ENCODE measurements at places on chromosomes 6 and 20.

GRCh38 chr6:24106291-24106690 is 19.7 kb upstream of the NRSN1 start:
- no peak for DNase-seq

DNA sequence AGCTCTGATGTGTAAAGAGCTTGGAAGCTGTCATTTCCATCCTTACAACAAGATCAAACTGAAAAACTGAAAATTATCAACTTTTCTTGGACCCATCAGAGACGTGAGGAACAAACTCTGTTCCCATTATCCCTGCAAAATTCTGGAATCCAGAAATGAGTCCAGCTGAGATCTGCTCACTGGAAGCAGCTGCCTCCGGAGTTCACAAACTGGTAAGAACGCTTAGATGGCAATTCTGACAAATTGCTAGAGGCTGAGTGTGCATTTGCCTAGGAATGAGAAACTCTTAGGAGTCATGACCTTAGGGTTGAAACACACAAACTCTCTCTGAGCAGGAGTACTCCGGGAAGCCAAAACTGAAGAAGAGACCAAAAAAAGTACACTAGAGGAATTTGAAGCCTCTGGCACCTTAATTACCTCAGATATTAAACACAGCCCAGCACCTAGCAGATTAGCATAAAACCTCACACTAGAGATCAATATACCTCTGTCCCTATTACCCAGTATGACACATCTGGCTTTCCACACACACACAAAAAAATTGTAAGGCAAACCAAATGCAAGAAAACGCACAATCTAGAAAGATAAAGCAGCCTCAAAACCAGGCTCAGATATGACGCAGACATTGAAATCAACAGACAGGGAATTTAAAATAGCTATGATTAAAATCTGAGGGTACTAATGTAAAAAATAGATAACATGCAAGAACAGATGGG is 233.5 kb upstream of the SGK1 start:
- peak; percentile 63 for DNase-seq

DNA sequence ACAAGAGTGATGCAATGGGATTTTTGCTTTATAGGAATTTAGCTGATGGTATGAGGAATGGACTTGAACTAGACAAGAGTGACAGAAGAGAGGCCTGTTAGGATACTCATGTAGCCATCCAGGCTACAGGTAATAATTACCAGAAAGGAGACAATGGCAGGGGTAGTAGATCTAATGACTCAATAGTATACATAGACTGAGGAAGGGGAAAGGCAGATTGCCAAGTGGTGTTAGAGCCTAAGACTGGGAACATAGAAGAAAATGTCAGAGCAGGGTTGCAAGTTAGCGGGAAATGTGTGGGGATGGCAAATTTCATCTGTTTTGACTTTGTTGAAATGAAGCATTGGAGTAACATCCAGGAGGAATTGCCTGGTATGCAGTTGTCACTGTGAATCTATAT is 295.6 kb downstream of the UTRN start:
- DNase-seq: no peak

GRCh38 chr6:40268614-40269013 is 318.6 kb downstream of the LRFN2 start:
- no peak for DNase-seq

- peak; percentile 33 for DNase-seq
Observed at GRCh38 chr6:37785663-37786270, 33.8 kb upstream of the ZFAND3 start.

GRCh38 chr6:4103929-4104328 is 25.0 kb upstream of the FAM217A start:
- DNase-seq: no peak

DNA sequence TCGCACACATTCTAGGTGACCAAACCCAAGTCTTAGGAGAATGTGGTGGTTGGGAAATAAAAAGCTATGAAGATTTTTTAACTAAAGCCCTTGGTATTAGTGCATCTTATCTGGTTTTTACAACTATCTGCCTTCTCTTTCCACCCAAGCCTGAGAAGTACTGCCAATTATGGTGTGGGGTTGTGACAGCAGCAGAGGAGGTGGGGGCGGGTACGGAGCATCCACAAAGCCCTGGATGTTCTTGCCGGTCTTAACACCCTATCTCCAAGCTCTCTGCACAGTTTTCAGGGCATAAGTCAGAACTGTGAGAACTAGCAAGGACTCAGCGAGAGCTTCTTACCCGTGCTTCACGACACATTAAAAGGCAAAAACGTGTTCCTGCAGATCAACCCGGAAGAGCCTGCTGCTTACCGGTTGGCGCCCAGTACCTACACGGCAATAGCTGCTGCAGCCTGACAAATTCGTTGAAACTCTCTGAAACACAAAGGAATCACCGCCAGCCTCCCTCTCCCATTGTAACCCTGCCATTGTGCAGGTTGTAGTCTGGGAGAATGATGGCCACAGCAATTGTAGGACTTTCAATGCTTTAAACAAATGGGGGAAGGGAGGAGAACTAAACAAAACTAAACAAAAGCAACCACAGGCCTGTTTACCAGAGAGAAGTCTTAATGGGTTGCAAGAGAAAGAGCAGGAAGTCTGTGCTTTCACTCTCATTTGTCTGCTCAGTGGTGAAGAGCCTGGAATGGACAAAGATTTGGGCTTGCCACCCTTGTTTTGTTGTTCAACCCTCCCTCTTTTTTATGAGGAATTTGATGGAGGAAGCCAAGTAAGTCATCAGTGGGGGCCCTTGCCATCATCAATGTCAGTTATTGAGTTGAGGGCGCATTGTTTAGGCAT is 461.0 kb upstream of the JARID2 start:
- DNase-seq: no peak

- no peak for DNase-seq
Observed at GRCh38 chr20:60483371-60483770, 525.1 kb downstream of the CDH26 start.

GRCh38 chr20:41050361-41051008 is 21.9 kb downstream of the TOP1 start:
- DNase-seq: peak; percentile 52

- peak; percentile 44 for DNase-seq
Observed at GRCh38 chr6:157774153-157775135, 48.6 kb upstream of the SNX9 start.

GRCh38 chr6:118500130-118501015 is 47.7 kb upstream of the PLN start:
- DNase-seq: no peak

DNA sequence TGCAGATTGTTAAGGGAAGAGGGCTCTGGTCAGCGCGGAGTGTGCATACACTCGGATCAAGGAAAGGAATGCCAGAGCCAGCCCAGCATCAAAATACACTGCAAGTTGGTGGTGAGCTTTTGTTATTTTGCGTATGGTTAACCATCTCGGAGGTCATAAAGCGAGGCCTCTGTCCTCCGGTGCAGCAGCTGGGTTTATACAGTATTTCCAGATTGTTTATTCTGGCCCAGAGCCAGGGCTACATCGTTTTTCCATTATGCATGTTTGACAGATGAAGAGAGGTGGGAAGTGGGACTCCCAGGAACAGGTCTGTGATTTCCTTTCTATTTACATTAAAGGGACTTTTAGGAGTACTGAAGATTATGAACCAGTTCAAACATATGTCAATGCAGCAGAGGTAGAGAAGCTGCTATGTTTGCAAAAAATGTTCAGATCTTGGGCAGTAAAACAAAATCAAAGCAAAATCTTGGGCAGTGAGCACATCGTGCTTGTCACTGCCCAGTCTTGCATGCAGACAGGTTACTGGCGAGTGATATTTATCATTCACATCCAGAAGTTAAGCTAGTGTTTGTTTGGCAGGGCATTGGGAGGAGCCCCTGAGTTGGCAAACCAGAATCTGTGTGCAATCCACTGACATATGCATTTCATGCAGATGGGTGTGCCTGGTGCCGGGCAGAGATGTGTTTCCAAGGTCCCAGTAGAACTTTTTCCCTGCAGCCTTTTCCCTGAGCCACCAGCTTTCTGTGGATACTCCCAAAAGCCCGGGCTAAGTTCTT is 256.3 kb upstream of the TAB2 start:
- DNase-seq: no peak

- DNase-seq: no peak
Observed at GRCh38 chr6:54264581-54265272, 43.5 kb upstream of the TINAG start.

- no peak for DNase-seq
Observed at GRCh38 chr6:144181639-144182038, 31.3 kb downstream of the STX11 start.

DNA sequence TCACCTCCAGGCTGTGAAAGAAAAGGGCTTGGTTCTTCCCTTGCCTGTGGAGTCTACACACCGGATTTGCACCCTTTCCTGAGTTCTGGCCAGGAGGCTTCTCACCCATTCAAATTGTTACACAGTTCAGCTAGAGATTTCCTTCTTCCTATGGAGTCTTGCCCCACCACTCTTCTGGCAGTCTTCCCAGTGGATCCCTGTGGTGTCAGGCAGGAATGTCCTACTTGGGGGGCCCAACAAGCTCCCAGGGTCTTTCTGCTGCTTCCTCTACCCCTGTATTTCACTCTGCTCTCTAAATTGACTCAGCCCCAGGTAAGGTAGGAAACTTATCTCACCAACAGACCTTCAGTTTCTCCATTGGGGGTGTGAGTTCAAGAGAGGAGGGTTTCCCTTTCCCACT is 14.0 kb upstream of the CST9L start:
- DNase-seq: no peak

GRCh38 chr6:155278319-155279049 is 14.7 kb downstream of the CLDN20 start:
- no peak for DNase-seq

DNA sequence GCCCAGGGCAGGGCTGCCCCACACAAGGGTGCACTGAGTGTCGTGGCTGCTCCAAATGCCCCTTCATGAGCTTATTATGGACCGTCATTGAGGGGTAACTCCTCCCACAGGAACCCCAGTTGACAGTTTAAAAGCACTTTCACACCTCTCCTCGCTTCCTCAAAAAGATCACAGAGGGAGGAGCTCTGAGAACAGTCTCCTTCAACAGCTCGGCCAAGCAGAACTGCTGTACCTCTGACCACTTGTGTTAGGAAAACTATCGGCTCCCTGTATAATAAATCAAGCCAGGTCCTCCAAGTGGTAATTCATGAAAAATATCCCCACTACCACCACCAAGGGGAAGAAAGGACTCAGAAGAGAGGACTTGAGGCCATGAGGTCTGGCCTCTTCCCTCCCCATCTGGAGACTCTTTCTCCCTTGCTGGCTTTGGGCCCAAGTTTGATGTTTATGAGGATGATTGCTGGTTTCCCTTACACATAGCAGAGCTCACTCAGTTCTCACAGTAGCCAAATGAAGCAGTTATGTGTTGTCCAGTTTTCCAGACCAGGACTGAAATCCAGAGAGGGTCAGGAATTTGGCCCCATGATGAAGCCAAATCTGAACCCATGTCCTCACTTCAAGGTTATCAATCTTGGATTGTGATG is 8.7 kb downstream of the SNX21 start:
- peak; percentile 61 for DNase-seq

DNA sequence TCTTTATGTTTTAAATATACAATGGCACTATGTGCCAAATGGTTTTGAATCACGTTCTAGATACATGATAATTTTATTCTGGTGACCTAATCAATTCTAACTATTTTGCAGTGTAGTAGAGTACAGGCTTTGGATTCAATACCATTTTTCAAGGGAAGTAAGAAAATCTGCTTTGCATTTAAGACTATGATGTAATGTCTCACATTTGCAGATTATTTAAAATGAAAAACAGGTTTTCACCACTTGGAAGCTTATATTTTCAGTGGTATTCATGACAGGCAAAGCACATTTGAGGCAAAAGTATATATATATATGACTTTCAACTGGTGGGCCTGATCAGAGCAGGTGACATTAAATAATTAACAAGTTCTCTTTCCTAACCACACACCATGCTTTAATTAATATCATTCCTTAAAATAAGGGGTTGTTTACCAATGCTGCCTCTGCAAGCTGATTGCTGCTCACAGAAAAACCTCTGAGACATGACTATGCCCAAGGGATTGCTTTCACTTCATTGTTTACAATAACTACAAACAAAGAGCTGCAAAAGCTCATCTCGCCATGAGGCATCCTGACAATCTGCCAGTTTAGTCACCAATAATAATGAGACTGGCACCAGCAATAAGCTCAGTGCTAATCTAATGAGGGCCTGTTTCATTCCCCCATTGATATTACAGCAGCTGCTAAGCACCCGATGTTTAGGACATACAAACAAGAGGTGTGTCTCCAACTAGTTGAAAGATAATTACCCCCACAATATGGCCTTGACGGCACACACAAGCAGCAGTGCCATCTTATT is 1176.0 kb upstream of the GJE1 start:
- DNase-seq: peak; percentile 49

DNA sequence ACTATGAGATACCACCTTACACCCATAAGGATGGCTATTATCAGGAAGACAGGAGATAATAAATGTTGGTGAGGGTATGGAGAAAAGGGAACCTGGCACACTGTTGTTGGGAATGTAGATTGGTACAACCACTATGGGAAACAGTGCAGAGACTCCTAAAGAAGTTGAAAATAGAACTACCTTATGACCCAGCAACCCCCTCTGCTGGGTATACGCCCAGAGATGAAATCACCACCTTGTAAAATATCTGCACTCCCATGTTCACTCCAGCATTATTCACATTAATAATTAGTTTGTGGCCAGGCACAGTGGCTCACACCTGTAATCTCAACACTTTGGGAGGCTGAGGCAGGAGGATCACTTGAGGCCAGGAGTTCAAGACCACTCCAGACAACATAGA is 26.8 kb downstream of the ZBTB9 start:
- DNase-seq: no peak

GRCh38 chr6:51513891-51514747 is 573.3 kb downstream of the PKHD1 start:
- DNase-seq: no peak

DNA sequence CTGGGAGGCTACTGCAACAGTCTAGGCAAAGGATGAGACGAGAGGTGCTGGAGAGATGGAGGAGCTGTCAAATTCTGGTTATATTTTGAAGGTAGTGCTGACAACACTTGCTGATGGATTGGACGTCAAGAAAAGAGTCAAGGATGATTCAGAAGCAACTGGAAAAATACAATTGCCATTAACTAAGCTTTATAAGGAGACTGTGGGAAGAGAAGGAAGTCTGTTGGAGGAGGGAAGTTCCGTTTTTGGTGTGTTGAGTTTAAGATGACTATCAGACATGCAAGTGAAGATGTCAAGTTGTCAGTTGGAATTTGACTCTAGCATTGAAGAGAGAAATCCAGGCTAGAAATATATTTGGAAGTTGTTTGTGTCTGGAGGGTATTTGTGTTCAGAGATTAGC is 358.1 kb downstream of the RNGTT start:
- no peak for DNase-seq

- DNase-seq: peak; percentile 74
Observed at GRCh38 chr6:13794184-13794583, 20.2 kb downstream of the MCUR1 start.

DNA sequence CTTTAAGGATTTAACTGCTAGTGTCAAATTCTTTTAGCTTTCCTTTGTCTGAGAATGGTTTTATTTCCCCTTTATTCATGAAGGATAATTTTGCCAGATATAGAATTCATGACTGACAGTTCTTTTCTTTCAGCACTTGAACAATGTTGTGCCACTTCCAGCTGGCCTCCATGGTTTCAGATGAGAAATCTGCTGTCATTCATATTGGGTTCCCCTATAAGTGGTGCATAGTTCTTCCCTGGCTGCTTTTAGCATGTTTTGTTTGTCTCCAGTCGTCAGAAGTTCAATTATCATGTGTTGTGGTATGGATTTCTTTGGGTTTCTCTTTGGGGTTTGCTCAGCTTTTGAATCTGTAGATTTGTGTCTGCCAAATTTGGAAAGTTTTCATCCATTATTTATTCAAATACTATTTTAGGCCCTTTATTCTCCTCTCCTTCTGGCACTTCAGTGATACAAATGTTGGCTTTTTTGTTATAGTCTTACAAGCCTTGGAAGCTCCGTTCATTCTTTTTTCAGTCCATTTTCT is 76.3 kb upstream of the TGM3 start:
- no peak for DNase-seq
